Right atrium auricular region (tissue), 2 donors: ENCODE measurements at places on chromosomes 6 and 20. TPM values are rescaled to one million over a fixed set of nuclear protein-coding genes. Genes with fewer than 3 reads are reported as not detected.

GRCh38 chr20:5806457-5807263, 56.5 kb downstream of the SHLD1 start:
- DNase-seq, result no peak

GRCh38 chr20:48201188-48201587, 415.9 kb upstream of the SULF2 start:
- DNase-seq, result no peak

- DNase-seq, result no peak
These were observed 76.8 kb upstream of the PIM1 start for GRCh38 chr6:37092923-37093727.

DNA sequence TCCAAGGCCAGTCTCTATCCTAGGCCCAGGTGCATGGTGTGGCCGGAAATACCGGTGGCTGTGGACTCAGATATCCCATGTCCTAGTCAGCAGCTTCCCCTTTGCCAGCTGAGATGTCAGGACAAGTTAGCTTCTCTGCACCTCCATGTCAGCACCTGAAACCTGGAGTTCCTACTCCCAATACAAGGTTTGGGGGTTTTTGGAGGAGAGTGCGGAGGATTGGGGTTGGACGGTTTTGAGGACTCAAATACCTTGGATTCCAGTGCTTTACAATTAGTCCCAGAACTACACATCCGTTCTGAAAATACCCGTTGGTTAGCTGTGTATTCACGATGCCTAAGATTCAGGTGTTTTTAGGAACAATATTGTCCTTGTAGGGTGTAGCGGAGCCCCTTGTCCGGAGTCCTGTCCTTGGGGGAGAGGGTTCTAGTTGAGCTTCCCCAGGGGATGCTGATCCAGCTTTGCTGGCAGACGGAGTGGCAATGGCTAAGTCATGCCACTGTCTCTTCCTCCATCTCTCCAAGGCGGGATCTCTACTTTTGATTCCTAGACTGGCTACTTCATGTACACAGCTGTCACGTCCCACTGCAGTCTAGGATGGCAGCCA, 45.0 kb downstream of the ADNP start:
- no peak for DNase-seq

DNA sequence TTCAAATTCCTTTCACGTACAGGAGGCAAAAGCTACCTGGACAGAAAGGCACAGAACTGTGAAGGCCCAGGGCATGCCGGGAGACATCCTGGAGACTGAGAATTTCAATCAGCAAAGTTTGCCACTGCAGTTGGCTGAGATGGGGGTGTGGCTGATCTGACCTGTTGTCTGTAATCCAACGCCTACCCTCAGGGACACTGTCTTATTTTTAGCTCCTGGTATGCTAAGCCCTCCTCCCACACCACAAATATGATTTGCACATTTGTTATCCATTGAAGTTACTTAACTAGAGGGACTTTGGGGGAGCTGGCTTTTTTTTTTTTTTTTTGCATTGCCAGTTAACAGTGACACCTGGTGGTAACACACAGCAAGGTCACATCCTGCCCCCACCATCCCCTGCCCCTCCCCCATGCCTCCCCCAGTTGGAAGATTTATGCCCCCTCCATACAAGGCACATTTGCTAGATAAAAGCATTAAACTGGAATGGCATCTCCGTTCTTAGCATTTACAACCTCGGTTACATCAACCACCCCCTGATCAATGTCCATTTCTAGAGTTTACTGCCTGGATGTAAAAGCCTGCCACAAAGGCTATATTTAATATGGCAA, 40.4 kb downstream of the TTI1 start:
- DNase-seq, result no peak

DNA sequence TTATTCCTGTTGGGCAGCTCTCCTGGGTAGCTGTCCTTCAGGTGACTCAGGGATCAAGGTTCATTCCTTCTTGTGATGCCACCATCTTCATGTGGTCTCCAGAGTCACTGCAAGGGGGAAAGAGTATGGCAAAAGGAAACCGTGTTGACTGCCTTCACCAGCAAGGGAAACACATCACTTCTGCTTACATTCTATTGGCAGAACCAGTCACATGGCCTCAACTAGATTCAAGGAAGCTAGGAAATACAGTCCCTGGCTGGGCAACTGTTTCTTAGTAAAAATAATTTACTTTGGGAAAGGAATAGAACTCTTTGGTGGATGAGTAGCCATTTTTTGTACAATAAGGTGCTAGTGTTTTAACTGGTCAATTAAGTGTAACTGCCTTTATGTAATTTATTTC, 5.3 kb downstream of the ANKRD6 start:
- no peak for DNase-seq

- no peak for DNase-seq
These were observed 872.1 kb upstream of the GJE1 start for GRCh38 chr6:141260627-141261015.

- DNase-seq, result no peak
These were observed 539 bp downstream of the CDYL start for GRCh38 chr6:4776493-4777393.

Gene TTK
- 0.52 TPM for total RNA-seq

Gene CTAGE9
- not detected for total RNA-seq

Gene MARCKS
- total RNA-seq, result 13.5 TPM

Gene PRR18
- not detected for total RNA-seq
